ENCODE measurements at places on chromosomes 16 and 17.

DNA sequence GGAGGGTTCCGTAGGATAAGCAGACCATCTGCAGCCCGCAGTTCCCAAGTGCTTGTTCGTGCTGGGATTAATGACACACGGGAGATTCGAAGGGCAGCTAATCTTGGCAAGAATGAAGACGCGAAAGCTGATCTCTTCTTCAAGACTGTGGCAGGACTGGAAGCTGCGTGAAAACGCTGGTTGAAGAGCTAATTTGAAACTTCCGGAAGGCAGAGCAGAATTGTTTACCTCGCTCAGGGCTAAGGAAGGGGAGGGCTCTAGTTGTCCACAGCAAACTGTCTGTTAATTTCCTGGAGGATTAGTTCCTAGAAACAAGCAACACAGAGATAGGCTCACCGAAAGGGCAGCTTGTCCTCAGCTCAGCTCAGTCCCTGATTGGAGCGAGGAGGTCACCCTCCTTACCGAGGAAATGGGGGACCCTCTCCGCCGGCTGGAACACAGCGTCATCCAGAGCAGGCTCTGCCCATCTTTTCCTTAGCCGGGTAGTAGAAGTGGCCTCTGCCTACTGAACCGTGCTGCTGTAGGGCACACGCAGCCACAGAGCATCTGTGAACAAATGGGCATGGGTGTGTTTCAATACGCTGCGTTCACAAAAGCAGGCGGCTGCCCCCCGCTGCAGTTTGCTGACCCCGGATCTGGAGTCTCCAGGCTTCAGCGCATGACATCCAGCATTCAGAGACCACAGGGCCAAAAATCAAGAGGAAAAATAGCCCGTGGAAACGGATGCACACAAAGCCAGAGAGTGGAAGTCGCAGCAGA is 16.7 kb upstream of the BAIAP2 start:
- no peak for DNase-seq

- DNase-seq: no peak
These were observed 84.4 kb upstream of the CNEP1R1 start for GRCh38 chr16:49940464-49941224.

GRCh38 chr17:69030169-69030568 is 30.6 kb downstream of the ABCA9 start:
- DNase-seq: no peak

- no peak for DNase-seq
These were observed 81.5 kb upstream of the MED9 start for GRCh38 chr17:17395246-17395802.

DNA sequence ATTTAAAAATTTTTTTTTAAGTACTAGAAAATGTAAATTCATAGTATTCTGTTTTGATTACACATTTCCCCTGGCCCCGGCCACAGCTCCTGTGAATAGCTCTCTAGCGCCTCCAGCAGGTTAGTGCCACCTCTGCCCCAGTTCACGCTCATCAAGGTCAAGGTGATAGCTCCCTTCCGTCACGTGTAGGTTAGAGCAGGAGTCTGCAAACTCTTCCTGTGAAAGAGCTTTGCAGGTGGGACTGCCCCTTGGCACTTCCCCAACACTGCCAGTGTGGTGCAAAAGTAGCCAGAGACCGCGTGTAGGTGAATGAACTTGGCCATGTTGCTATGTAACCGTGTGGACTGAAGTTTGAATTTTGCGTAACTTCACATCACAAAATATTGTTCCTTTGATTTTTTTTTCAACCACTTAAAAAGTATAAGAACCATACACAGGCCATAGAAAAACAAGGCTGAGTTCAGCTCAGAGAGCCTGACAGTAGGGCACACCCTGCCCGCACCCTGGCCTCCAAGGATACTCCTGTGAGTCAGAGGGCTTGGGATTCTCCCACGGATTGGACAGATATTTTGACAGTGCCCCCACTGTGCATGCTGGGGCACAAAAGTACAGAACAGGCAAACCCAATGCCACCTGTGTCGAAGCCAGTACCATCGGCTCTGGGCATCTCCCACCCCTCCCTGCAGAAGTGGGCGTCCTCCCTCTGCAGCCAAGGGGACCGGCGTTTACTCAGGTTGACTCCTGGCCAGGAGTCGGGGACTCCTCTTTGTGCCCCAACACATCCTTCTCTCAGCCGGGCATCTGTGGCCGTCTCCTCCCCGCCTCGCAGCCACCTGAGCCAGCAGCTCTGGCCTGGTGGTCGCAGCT is 92.0 kb upstream of the CHMP6 start:
- DNase-seq: no peak

- no peak for DNase-seq
These were observed 7.4 kb downstream of the MYH11 start for GRCh38 chr16:15849209-15849981.

DNA sequence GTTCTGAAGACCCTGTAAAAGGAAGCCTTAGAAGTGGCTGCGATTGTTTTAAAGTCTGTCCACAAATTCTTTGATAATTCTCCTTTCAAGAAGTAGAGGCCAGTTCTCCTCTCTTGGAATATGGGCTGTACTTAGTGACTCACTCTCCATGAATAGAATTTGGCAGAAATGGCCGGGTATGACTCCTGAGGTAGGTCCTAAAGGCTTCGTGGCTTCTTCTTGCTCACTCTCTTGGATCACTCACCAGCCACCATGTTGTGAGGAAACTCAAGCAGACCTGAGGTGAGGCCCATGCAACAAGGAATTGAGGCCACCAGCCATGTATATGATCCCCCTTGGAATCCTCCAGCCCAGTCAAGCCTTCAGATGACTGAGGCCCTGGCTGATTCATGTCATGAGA is 75.8 kb downstream of the WWOX start:
- no peak for DNase-seq

- DNase-seq: no peak
These were observed 42.0 kb upstream of the ACSF3 start for GRCh38 chr16:89051521-89052166.

GRCh38 chr16:80844395-80844794 is 40.0 kb upstream of the CDYL2 start:
- DNase-seq: no peak

DNA sequence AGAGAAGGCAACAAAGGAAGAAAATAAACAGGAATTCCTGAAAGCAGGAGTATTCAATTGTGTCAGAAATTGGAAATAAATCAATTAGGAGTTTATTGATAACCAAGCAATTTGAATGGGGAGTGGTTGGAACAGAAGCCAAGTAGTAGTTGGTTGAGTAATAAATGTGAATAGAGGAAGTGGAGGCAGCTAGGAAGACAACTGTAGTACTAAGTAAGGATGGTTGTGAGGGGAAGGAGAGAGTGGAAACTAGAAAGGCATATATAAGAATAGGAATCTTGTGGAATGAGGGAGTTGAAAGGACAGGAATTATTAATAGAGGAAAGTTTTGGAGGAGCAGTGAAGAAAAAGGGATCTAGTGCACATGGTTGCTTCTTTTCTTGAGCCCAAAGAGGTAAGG is 34.4 kb downstream of the NFAT5 start:
- DNase-seq: no peak

DNA sequence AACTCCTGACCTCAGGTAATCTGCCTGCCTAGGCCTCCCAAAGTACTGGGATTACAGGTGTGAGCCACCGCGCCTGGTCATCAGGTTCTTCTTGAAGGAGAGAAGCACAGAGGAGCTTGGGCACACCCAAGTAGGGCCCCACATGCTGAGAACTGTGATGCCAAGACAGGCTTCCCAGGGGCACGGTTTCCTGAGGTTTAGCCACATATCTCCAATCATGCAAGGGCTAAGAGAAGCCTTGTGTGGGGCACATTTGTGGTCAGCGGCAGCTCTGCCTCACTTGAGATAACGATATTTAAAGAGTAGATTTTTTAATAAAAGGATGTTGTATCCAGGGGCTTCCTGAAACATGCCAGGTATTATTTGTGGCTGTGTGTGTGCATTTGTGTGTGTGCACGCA is 46.9 kb downstream of the CUEDC1 start:
- no peak for DNase-seq

DNA sequence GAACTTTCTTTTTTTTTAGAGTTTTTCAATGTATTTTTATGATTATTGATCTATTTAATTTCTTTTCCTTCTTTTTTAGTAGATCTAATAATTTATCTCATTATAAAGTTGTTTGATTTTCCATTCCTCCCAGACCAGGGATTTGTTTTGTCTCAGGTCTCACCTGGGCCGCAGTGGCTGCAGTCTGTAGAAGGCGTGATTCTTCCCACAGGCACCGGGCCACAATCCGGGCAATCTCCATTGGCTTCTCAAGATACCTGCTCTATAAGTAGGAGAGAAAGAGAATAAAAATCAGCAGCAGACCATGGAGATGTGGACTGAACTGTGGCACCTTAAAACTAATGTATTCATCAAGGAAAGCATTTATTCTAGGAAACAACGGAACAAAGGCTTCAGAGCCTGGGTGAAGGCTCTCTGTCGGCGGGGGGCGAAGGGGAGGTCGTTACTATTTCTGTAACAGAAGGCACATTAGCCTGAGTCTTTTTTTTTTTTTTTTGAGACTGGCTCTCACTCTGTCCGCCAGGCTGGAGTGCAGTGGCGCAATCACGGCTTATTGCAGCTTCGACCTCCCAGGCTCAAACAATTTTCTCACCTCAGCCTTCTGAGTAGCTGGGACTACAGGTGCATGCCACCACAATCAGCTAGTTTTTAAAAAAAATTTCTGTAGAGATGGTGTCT is 42.7 kb downstream of the STAT3 start:
- no peak for DNase-seq

GRCh38 chr17:57480438-57481196 is 224.3 kb downstream of the MSI2 start:
- no peak for DNase-seq

GRCh38 chr17:9837551-9838471 is 12.1 kb downstream of the GLP2R start:
- no peak for DNase-seq

DNA sequence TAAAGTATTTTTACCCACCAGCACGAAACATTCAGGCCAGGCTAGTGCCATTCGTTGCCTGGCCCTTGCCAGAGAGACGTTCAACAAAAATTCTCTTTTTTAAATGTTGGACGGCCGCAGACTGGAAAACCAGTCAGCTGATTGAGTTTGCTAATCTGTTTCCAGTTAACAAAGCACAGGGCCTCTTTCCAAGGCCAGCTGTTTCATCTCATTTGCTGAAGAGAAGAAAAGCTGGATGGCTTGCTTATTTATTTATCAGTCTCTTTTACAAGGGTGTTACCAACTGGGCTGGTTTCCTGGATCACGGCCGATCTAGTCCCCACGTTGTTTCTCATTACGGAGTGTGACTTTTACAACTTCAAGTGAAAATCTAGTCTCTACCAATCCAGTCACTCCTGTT is 418.7 kb upstream of the DYNLRB2 start:
- DNase-seq: no peak

DNA sequence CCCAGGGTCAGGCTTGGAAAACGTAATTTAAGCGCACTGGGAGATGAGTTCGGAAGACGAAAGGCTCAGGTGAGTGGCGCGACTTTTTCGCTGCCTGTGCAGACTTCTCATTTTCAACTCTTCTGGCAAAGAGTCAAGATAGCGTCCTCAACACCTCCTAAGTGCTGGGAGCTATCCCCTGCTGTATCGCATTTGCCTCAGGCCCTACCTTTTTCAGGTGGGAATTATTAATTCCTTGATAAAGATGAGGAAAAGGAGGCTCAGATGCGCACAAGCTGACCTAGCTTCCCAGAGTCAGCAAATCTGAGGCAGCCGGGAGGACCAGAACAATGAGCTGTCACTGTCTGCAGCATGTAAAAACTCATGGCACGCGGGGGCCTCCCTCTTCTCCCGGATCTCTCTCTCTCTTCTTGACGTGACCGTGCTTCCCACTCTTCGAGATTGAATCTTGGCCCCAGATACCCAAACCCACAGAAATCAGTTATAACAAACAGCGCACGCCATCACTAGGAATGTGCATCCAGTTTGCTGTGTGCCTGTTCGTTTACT is 512 bp upstream of the ADAMTS18 start:
- DNase-seq: no peak

- peak; percentile 23 for DNase-seq
These were observed at the start of gene PIGL for GRCh38 chr17:16217002-16217635. PIGL (plus strand) TSS chr17:16217210; CDS start chr17:16217227, 17 bp downstream.

DNA sequence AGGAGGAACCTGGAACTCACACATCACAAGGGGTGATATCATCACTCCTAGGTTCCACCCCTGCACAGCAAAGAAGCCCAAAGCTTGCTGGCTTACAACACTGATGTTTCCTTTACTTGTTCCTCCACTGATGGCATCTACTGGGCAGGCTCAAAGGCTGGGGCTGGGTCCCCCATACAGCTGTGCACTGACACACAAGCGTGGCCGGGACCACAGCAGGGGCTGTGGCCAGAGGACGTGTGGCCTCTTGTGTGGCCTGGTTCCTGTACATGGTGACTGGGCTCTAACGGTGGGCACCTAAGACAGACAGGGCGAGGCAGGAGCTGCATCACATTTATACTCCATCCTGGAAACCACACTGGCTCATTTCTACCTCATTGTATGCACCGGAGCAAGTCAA is 264.4 kb upstream of the FOXF1 start:
- DNase-seq: no peak

DNA sequence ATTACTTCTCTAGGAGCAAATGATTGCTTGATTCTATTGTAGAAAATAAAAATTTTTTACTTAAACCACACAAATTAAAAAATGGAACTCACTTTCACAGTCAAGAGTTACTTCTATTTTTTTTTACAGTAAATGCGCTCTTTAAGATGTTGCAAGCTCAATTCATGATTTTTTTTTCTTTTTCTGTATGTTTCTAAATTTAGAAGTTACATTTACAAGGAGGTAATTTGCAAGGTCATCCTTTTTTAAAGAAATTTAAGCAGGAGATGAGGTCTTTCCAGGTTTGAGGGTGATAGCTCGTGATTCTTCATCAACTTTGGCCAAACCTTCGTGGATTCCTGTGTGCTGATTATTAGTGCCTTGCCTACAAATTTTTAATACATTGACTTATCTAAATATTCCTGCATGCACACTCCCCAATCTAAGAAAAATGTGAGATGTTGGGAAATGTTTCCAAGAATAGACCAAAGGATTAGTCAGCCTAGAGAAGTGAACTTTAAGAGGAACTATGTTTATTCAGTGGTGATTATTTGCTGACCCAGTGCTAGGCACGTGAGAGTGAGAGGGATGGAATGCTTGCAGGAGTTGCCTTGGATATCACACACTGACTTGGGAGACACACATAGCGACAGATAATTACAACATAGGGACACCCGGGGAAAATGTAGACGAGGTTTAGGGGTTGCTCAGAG is 429.8 kb downstream of the MAF start:
- no peak for DNase-seq

Measured in esophagus squamous epithelium (tissue), 5 donors.